ENCODE measurements at places on chromosomes 3 and 15.

DNA sequence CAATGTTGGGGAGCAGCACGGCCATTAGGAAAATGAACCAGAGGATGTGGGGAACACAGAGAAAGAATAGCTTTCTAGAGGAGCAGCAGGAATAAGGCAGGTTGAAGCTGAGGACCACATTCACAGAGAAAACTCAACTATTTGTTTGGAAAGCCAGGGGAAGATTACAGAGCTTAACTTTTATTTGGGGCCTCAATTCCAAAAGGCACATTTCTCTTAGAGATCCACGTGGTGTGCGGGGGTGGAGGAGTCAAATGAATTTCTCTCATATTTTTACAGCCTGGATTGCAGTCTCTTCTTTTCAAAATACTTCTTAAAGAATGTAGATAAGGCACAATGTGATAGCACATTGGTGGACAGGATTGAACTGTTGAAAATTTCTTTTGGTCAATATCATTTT, 253.7 kb downstream of the ROBO1 start:
- DNase-seq: no peak

GRCh38 chr3:52253314-52254304, 8.1 kb downstream of the PPM1M start:
- DNase-seq: no peak

DNA sequence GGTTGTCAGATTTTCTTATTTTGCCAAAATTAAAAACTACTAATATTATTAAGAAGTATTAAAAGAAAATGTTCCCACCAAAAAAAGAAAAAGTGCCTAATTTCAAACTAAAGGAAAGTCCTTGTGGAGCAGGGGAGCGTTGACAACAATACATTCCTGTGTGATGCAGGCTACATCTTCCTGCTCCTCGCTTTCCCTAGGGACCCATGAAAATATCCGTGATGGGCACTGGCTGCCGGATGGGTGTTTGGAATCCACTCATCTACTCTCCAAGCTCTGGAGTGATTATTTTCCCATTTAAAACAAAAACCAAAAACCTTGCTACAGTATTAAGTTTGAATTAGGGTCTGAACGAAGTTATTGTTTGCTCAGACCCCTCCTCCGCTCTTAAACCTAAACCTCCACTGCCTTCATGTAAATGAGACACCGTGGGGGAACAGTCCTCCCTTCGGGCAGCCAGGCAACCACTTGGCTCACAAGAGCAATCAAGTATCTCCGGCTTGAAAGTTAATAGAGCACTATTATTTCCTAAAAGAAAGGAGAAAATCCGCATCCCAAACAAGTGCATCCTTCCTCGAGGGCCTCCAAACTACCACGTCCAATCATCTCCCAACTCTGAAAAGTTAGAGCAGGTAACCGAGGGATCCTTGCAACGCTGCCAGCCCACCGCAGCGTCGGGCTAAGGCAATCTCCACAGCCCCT, 1.5 kb downstream of the ITGB5 start:
- DNase-seq: no peak

DNA sequence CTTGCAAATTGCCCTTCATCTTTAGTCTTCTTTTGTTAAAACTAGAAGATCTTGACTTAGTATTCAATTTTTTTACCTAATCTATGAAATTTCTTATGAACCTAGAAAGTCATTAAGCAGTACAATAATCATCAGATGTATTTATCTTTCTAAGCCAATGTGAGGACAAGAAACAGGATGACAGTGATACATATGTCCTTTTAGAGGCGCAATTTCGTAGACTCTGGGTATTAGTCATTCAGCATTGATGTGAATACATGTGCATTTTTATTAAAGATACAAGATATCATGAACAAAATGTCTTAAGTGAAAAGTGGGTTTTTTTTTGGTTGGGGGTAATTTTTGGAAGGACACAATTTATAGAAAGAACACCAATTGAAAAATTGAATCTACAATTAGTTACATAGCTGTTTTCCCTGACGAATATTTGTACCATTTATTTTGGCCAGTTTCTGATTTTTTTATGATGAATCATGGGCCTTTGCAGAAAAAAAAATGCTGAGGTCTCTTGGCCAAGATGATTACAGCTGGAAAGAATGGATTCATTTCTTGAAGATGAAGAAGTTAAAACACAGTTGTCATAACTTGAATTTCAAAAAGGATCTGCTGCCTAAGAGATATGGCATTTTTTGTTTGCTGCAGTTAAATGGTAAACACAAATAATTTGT, 48.9 kb upstream of the AGTR1 start:
- DNase-seq: no peak

GRCh38 chr15:67183443-67184169, 70.9 kb downstream of the AAGAB start:
- no peak for DNase-seq

DNA sequence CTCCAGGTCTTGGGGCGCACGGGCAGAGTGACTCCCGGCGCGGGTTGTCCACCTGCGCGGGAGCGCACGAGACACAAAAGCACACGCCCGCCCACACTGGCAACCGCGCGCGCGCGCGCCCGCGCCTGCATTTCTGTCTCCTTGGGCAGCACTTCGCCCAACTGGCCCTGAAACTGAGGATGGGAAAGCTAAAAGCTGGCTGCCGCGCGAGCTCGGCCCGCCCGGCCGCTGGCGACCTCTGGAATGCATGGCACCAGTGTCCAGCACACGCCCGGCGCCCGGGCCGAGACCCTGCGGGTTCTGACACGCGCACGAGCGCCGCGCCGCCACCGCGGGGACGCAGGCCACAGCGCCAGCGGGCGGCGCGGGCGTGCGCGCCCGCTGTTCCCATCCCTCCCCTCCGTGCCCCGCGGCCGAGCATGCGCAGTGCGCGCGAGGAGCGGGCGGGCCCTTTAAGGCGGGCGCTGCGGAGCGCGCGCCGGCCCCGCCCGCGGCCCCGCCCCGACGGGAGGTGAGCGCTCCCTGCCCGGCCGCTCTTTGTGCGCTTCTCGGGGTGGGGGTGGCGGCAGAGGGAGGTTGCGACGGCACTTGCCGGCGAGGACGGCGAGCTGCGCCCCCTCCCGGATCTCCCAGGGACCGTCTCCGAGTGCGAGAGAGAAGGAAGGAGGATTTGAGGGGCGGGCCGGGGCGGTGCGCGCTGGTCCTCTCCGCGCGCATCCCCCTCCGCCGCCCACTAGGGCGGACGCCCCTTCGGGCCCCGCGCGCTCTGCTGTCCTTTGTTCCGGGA, 1.0 kb upstream of the MEX3B start:
- DNase-seq: peak; percentile 94

DNA sequence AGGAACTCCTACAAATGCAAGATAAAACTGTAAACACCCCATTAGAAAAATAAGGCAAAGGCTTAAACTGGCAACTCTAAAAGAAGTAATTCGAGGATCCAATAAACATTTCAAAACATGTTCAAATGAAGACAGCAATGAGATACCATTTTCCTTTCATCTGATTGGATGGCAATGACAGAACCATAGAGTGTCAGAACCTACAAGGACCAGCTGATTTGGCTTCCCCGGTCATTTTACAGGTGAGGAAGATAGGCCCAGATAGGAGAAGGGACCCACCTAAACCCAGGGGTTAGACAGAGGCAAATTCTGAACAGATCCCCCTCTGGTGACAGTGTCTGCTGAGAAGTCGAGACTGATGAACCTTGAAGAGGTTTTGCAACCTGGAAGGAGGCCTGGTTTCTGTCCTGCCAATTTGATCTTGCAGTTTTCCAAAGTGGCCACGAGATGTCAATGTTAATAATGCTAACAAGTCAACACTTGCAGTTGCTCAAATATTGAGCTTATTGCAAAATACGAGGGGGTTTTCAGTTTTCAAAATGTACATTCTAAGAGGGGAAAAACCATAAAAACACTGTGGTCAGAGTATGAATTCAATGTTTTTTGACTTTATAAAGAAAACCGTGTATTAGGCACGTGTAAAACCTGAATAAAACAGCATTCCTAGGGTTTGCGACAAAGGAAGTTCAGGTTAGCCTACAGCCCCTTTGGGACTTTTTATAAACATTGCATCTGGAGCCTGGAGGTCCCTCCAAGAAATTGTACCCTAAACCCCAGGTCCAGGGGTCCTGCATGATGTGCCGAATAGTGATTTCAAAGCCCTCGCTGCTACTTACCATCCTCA, 21.5 kb downstream of the CFAP161 start:
- no peak for DNase-seq

- DNase-seq: no peak
These were observed 23.2 kb downstream of the LIPC start for GRCh38 chr15:58454950-58455401.
